Activated CD4-positive, alpha-beta memory T cell treated with anti-CD3 and anti-CD28 coated beads for 36 hours (primary cell): ENCODE measurements at places on chromosomes 16 and 17. TPM values are rescaled to one million over a fixed set of nuclear protein-coding genes. Genes with fewer than 3 reads are reported as not detected.

Gene MYH1
- not detected for total RNA-seq

Gene CCDC40
- 1.00 TPM for total RNA-seq

Gene CIITA
- total RNA-seq: 3.2 TPM

DNA sequence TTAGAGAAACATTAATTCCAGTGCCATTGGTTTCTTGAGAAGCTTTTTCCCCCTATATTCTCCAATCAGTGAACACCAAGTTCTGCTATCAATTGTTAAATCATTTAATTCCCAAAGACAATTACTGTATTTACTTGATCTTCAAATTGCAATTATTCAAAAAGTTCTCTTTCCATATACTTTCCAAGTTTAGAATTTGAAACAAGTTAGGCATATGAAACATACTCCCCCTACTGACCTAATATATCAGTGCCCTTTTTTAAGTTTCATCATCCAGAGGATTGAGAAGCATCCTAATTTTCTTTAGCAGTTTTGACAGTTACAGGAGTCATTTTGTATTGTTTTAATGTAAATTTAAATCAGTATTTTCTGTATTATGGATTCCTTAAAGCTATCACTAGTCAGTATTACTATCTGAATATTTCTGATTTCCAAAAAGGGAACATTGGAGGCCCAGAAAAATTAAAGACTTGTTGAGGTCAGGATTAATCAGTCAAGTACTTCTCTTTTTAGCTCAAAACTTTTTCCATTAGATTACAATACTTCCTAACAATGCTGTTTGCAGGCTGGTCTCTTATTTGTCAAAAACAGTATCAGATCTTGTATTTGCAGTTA is 16.3 kb downstream of the MEIOC start:
- H3K36me3 ChIP-seq: peaks cover 3% of the 10 kb centered on the region
- no peaks in the 10 kb centered on the region for H3K27me3 ChIP-seq
- no peak for DNase-seq
- H3K4me1 ChIP-seq: no peaks in the 10 kb centered on the region

DNA sequence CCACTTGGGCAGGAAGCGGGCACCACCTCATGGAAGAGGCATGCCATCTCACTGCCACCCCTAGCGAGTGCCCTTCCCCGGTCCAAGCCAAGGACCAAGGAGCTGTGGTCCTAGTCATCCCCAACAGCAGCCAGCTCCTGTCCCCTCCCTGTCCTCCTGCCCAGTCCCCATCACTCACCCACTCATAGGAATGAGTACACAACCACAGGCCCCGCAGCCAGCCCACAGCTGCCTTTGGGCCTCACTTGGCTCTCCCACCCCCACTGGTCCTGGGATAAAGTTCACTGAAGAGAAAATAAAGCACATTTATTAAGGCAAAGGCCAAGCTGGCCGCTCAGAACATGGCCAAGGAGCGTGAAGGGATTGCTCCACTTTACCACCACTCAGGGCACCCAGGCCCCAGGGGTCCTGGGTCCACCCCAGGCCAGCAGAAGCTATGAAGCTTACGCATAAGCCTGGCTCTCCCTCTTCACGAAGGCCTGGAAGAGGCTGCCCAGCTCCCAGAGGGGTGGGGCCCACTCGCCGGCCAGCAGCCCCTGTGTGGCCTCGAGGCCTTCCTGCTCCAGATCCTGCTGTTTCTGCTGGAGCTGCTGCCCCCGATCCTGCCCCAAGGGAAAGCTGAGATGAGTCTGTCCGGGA is 3.6 kb downstream of the SCRN2 start:
- no peak overlapping the region for H3K27ac ChIP-seq
- H3K4me3 ChIP-seq: no peak overlapping the region
- peaks cover 42% of the 10 kb centered on the region for H3K4me1 ChIP-seq
- peaks cover 1% of the 10 kb centered on the region for H3K36me3 ChIP-seq
- no peaks in the 10 kb centered on the region for H3K27me3 ChIP-seq

DNA sequence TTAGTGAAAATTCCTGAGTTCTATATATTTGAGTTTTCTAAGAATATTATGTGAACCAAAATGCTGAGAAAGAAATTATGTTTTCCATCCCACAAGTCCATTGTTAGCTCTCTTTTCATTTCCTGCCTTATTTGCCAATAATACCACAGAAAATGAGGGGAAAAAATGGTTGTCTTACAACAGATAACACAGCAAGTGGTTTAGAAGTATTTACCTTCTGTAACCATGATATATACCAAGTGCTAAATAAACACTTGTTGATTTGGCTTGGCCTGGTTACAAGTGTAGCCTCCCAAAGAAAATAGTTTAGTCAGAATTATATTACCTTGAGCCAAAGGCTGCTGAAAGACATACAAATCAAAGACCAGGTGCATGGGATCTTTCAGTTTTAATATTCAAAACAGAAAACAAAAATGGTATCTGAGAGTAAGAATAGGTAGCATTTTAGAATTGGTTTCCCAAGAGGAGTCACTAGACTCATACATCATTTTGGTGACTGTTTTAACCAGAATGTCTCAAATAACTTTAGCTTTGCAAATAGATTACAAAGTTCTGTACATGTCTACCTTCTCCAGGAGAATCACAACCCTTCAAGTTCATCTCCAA is 439.8 kb upstream of the DYNLRB2 start:
- no peak for DNase-seq
- H3K4me1 ChIP-seq: no peaks in the 10 kb centered on the region
- H3K27me3 ChIP-seq: peaks cover 12% of the 10 kb centered on the region
- no peaks in the 10 kb centered on the region for H3K36me3 ChIP-seq
- no peak overlapping the region for H3K4me3 ChIP-seq
- H3K27ac ChIP-seq: no peak overlapping the region
